Pulmonary artery endothelial cell (primary cell): ENCODE measurements at places on chromosomes 13 and 19. TPM values are rescaled to one million over a fixed set of nuclear protein-coding genes. Genes with fewer than 3 reads are reported as not detected.

- DNase-seq, result no peak
Observed at GRCh38 chr19:2856457-2857050, 10.6 kb upstream of the ZNF556 start.

GRCh38 chr13:33871207-33872004 is 53.5 kb downstream of the RFC3 start:
- no peak for DNase-seq

Gene SMIM7
- total RNA-seq, result 34.0 and 46.9 TPM in 2 replicates

GRCh38 chr19:54197121-54197520 is 3.5 kb upstream of the RPS9 start:
- DNase-seq, result no peak

Gene SIGLEC8
- not detected in 2 replicates for total RNA-seq

Gene MAST1
- total RNA-seq, result 0.18 and 0.59 TPM in 2 replicates

GRCh38 chr13:92873029-92873428 is 353.6 kb upstream of the GPC6 start:
- DNase-seq, result no peak

DNA sequence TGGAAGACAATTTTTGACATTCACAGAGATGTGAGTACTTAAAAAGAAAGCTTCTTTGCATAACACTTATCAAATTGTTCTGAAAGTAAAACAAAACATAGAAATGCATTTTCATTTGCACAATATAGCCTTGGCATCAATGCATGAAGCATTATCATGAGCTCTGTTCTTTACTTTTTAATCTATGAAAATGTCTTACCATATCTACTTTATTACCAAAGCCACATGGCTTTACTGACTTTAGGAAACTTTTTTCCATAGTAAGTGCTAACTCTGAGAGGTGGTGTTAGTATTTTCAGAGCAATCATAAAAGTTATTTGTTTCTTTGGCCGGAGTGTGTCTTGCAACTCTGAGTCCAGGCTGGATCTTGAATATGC is 10.5 kb downstream of the TNFRSF19 start:
- DNase-seq, result no peak

DNA sequence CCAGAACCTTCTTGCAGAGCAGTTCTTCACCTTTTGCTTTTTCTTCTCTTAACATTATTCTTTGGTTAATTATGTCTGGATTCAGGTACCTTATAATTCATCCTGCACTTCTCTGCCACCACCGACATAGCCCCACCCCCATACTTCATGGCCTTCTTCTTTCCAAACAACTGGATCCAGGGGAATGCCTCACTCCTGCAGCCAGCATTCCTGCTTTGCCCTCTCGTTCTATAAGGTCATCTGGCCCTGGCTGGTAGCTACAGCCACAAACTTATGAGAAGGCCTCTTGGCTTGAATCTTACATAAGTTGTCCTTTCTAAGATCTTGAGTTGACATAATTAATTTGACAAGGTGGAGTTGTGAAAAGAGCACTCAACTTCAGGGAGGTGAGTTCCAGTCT is 84.1 kb upstream of the FRY start:
- no peak for DNase-seq

DNA sequence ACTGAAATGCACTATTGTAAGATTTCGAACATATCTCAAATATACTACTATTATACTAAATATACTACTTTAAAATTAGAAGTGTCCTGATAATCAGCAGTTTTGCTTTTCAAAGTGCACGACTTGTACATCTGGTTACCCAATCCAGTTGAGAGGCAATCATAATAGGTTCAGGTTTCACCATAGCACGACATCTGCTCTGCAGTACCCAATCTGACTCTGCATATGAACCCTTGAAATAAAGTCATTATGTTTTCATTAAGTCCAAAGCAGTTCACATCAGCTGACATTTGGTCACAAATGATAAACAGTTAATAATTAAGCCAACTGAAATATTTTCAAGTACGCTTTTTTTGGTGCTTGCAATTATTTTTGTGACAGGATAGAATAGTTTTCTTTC is 90.6 kb downstream of the PCDH9 start:
- no peak for DNase-seq
